ENCODE measurements at places on chromosomes 4 and X.

DNA sequence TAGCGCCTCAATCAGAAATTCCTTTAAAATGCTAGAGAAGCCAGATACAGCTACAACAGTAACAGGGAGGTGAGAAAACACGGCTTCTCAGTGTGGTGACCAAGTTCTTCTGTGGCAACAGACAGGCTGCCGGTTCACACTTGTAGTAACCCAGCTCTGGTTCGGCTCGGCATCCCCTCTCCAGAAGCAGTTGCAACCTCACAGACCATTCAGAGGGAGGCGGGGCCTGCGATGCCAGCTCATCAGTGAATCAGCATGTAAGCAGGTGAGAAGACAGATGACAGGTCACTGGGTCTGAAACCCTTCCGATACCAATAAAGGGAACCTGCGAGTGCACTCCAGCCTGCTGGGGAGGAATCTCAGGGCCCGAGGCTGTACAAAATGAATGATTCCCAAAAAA is 251.0 kb downstream of the KCNIP4 start:
- peaks cover 5% of the 10 kb centered on the region for H3K4me1 ChIP-seq
- no peaks in the 10 kb centered on the region for H3K36me3 ChIP-seq
- H3K4me3 ChIP-seq, result peak overlapping the region; percentile 12
- H3K27ac ChIP-seq, result no peak overlapping the region

- no peak for DNase-seq
- H3K4me1 ChIP-seq, result peaks cover 5% of the 10 kb centered on the region
- H3K4me3 ChIP-seq, result no peak overlapping the region
- peaks cover 32% of the 10 kb centered on the region for H3K27me3 ChIP-seq
These were observed 79.8 kb downstream of the NYX start for GRCh38 chrX:41526925-41527324.

GRCh38 chrX:118254611-118255010 is 91.3 kb upstream of the WDR44 start:
- no peak overlapping the region for H3K4me3 ChIP-seq
- no peak overlapping the region for H3K27ac ChIP-seq
- DNase-seq, result peak; percentile 88
- H3K4me1 ChIP-seq, result no peaks in the 10 kb centered on the region

DNA sequence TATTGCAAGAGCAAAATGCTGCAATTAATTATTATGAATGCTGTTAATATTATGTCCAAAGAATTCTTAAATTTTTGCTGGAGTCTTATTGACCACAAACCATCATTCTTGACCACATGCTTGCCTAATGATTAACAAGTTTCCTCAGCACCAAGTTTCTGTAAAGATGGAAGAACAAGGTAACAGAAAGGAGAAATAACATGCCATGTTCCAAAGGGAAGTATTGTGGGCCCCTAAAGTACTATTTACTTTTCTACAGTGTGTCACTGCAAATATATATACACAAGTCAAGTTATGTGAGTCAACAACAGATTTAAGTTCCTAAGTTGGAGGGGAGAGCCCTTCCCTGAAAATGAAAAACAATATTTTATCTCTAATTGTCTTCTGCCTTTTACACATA is 20.6 kb downstream of the FAM47E start:
- DNase-seq, result no peak
- H3K27me3 ChIP-seq, result no peaks in the 10 kb centered on the region
- H3K4me1 ChIP-seq, result no peaks in the 10 kb centered on the region
- no peak overlapping the region for H3K4me3 ChIP-seq

- no peak for DNase-seq
- H3K4me1 ChIP-seq, result no peaks in the 10 kb centered on the region
- H3K4me3 ChIP-seq, result no peak overlapping the region
- H3K27ac ChIP-seq, result peak overlapping the region; percentile 8
These were observed 576.8 kb downstream of the GBA3 start for GRCh38 chr4:23269566-23269965.

DNA sequence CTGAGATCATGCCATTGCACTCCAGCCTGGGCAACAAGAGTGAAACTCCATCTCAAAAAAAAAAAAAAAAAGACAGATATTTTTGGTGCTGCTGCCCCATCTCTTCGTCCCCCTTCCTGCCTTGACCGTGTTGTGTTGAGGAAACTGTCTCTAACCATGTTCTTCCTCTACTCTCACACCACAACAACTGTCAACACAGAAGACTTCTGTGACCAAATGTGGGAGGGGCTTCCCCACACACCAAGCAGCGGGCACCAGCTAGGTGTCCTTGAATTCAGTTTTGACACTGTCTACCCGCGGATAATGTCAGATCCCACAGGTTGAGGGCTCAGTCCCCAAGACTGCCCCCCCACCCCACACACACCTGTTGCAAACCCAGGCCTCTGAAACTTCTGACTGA is 104.7 kb upstream of the BCOR start:
- no peaks in the 10 kb centered on the region for H3K36me3 ChIP-seq
- no peak overlapping the region for H3K27ac ChIP-seq
- H3K4me3 ChIP-seq, result no peak overlapping the region

DNA sequence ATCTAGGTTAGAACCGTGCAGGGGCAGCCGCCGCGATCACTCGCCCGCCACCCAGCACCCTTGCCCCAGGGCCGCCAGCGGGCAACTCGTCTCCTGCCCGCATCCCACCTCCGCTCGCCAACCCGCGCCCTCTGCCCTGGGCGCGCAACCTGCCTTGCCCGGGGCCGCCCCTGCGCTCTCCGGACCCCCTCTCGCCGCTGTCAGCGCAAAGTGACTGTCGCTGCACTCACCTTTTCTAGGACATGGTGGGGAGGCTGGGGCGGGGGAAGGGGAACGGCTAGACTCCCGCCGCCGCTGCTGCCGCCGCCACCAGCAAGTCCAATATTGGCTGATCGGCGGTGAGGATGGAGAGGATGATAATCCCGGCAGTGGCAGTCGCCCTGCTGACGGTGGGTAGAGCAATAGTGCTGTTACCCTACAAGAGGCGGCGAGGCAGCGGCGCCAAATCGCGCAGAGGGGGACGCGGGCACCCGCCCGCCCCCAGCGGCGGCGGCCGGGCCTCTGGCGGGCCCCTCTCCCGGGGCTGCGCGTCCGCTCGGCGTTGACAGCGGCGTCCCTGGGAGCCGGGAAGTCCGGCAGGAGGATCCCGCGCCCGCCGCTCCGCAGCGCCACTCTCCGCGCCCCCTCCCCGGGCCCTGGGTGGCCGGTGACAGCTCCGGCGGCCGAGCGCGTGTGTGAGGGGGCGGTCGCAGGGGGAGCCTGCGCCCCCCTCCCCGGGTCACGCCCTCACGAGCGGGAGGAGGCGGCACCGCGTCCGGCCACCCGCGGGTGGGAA is 2.3 kb upstream of the NR3C2 start:
- peak overlapping the region; percentile 91 for H3K4me3 ChIP-seq
- no peaks in the 10 kb centered on the region for H3K36me3 ChIP-seq
- peaks cover 13% of the 10 kb centered on the region for H3K27me3 ChIP-seq
- no peak overlapping the region for H3K27ac ChIP-seq
- H3K4me1 ChIP-seq, result peaks cover 12% of the 10 kb centered on the region
- no peak for DNase-seq

GRCh38 chr4:177967328-177967727 is 525.1 kb upstream of the AGA start:
- H3K27me3 ChIP-seq, result no peaks in the 10 kb centered on the region
- H3K4me3 ChIP-seq, result no peak overlapping the region
- H3K27ac ChIP-seq, result no peak overlapping the region
- DNase-seq, result no peak
- H3K36me3 ChIP-seq, result no peaks in the 10 kb centered on the region

DNA sequence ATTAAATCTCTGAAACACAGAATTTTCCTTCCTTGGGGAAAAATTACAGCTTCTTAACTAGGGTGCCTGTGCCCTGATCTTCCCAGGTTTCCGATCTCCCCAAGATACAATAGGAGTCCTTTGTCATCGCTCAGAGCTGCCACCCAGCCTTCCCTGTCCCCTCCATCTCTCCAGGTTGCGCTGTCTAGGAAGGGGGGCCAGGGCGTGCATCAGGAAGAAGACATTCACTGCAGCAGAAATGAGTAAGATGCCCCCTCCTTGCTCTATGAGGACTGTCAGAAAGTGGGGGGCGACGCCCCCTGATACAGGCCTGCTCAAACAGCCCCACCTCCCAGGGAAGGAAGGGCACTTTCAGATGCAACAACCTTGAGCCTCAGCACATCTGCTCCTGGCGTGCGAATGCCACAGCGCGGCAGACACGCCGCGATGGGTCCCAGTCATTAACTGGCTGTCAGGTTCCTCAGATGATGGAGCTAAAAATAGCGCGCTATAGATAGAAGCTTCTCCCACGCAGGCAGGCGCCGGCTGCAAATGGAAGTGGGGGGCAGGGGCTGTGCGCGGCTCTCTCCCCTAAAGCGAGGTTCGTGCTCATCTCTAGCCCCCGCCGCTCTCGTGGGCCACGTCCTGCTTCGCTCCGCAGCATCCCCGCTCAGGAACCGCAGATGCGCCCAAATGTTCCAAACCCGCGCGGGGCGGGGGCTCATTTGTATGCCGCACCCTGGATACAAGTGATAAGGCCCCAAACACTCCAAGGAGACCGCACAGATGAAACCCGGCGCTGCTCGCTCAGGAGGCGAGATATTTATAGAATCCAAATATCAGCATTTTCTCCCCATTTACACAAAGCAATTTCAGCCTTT is 57.6 kb upstream of the LGI2 start:
- DNase-seq, result peak; percentile 90
- peak overlapping the region; percentile 19 for H3K4me3 ChIP-seq
- no peaks in the 10 kb centered on the region for H3K36me3 ChIP-seq

GRCh38 chr4:74197080-74197479 is 39.2 kb downstream of the MTHFD2L start:
- no peaks in the 10 kb centered on the region for H3K4me1 ChIP-seq
- H3K4me3 ChIP-seq, result no peak overlapping the region
- DNase-seq, result peak; percentile 91
- no peak overlapping the region for H3K27ac ChIP-seq
- H3K36me3 ChIP-seq, result no peaks in the 10 kb centered on the region
- no peaks in the 10 kb centered on the region for H3K27me3 ChIP-seq

GRCh38 chr4:105843941-105844340 is 51.3 kb upstream of the NPNT start:
- no peak for DNase-seq
- H3K27ac ChIP-seq, result no peak overlapping the region
- no peaks in the 10 kb centered on the region for H3K4me1 ChIP-seq
- H3K36me3 ChIP-seq, result no peaks in the 10 kb centered on the region
- no peak overlapping the region for H3K4me3 ChIP-seq

GRCh38 chrX:42189576-42189975 is 266.2 kb upstream of the CASK start:
- H3K27ac ChIP-seq, result no peak overlapping the region
- H3K27me3 ChIP-seq, result peaks cover 7% of the 10 kb centered on the region
- no peaks in the 10 kb centered on the region for H3K36me3 ChIP-seq

DNA sequence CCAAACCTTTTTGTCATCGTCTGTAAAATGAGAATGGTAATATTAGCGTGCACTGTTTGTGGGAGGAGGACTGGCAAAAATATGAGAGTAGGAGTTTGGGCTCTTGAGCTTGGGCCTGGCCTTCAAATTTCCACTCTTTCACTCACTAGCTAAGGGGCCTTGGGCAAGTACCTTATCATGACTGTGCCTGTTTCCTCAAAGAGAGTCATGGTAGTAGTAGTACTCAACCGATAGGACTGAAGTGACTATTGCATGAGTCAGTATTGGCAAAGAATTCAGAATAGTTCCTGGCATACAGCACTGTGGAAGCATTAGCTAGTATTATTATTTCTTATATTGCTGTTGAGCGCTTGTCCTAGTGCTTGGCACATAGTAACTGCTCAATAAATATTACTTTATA is 16.0 kb upstream of the RBM3 start:
- no peaks in the 10 kb centered on the region for H3K27me3 ChIP-seq
- peaks cover 29% of the 10 kb centered on the region for H3K36me3 ChIP-seq
- no peak overlapping the region for H3K27ac ChIP-seq

DNA sequence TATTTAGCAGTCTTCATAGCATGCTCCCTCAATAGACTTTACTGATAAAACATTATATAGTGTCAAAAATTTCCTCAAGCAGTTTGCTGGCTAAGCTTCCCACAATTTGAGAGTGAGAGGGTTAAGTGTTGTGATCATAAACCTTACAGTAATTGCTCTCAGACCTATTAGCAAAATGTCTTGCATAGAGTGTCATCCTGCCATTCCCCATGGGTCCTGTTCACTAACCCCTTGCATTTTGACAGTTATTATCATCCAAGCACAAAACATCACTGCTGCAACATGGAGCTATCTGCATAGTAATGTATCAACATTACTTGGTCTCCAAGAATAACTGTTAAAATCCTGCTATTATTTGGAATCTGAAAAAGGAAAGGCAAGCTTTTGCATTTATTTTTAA is 196.1 kb upstream of the GK2 start:
- H3K4me3 ChIP-seq, result no peak overlapping the region
- H3K27ac ChIP-seq, result no peak overlapping the region
- H3K27me3 ChIP-seq, result no peaks in the 10 kb centered on the region
- DNase-seq, result no peak
- H3K4me1 ChIP-seq, result no peaks in the 10 kb centered on the region

- no peak overlapping the region for H3K4me3 ChIP-seq
- no peaks in the 10 kb centered on the region for H3K27me3 ChIP-seq
- no peaks in the 10 kb centered on the region for H3K36me3 ChIP-seq
- H3K27ac ChIP-seq, result no peak overlapping the region
- DNase-seq, result no peak
- H3K4me1 ChIP-seq, result no peaks in the 10 kb centered on the region
These were observed 400.8 kb downstream of the GPM6A start for GRCh38 chr4:175411251-175411650.

DNA sequence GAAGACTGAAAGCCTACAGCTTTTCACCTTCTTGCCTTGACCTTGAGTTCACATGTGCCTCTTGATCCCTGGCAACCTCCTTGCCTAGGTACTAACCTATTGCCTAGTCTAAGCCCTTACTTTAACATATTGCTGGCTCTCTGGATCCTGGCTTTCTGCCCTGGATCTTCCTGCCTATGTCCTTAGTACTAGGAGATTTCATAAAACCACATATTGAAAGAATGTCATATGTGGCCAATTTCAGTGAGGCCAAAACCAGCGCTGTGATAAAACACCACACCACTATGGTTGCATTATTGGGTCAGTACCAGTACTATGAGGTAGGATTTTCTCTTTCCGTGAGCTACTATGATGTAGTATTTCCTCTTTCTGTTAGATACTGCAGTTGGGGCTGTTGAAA is 80.4 kb downstream of the CT47B1 start:
- H3K27ac ChIP-seq, result no peak overlapping the region
- H3K4me3 ChIP-seq, result no peak overlapping the region
- no peaks in the 10 kb centered on the region for H3K4me1 ChIP-seq
- no peaks in the 10 kb centered on the region for H3K36me3 ChIP-seq

DNA sequence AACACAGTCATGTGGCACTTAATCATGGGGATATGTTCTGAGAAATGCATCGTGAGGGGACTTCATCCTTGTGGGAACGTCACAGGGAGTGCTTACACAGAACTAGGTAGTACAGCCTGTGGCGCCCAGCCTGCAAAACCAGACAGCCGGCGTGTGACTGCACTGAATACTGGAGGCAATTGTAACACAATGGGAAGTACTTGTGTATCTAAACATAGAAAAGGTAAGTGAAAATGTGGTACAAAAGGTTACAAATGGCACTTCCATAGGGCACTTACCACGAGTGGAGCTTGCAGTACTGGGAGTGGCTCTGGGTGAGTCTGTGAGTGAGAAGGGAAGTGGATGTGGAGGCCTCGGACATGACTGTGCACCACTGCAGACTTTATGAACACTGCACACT is 5.2 kb downstream of the TLR3 start:
- no peaks in the 10 kb centered on the region for H3K27me3 ChIP-seq
- DNase-seq, result no peak
- no peak overlapping the region for H3K4me3 ChIP-seq
- H3K4me1 ChIP-seq, result no peaks in the 10 kb centered on the region
